HEK293T (cell line): ENCODE measurements at places on chromosomes 4 and X.

DNA sequence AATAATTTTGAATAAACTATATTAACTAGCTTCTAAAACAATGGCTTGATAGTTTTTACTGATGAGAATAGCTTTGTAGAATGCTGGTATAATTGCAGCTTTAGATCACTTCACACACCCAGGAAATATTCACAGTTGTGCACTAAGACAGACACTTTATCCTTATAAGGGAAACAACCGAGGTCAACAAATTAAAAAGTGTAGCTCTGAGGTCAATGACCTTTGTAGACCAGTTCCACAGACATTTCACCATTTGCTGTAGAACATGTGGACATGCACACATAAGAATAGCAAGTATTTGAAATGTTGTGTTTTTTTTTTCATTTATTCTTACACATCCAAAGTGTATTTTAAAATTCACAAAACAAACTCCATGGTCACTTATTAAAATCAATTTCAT lies 76.0 kb upstream of the MCF2 start:
- DNase-seq, result no peak

- DNase-seq, result no peak
Observed at GRCh38 chr4:153206534-153206933, 2.3 kb downstream of the TRIM2 start.

- DNase-seq, result no peak
Observed at GRCh38 chrX:123773258-123773988, 40.6 kb upstream of the THOC2 start.

DNA sequence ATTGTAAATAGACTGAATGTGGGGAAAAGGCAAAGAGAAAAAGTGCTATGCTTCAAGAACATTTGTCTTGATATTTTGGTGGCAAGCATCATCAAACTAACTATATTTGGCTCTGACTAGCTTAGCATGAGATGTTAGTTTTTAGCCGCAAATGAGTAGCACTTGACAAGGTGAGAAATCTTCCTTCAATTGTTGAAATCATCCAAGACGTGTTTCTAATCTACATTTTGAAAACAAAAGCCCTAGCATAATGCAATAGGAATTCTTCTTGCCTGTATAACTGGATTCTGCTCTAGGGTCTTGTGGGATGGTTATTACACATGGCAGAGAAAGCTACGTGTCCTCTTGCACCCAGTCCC lies 92.5 kb downstream of the SORBS2 start:
- no peak for DNase-seq

GRCh38 chr4:135497563-135498152 lies 1296.1 kb upstream of the PABPC4L start:
- DNase-seq, result no peak

DNA sequence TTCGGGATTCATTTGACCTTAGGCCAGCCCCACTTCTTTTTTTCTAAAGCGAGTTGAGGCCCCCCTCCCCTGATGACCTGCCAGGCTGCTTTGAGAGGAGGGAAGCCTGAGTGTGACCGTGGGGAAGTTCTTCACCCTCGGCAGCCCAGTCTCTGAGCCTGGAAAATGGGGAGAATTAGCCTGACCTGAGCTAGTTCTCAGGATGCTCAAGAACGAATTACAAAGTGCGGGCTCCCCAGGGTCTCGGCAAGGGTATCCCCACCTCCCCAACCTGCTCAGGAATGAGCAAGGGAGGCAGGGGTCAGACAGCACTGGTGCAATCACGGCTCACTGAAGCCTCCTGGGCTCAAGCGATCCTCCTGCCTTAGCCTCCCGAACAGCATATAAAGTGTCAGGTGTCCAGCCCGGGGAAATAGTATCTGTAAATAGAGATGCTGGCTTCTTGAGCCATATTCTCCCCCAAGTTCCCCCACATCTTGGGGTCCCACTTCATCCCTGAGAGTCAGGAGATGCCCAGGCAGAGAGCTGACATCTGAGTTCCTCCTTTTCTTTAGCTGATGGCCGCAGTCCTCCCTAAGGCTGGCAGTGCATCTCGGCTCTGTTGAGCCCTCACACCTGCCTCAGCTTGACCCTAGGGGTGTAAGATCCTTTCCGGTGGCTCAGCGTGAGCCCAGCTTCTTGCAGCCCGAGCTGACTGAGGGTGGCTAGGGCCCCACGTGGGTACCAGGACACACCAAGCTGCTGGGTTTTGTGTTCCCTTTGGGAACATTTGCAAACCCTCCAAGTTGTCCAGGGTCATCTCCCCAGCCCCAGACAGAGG lies 1.6 kb downstream of the DUSP9 start:
- DNase-seq, result no peak

DNA sequence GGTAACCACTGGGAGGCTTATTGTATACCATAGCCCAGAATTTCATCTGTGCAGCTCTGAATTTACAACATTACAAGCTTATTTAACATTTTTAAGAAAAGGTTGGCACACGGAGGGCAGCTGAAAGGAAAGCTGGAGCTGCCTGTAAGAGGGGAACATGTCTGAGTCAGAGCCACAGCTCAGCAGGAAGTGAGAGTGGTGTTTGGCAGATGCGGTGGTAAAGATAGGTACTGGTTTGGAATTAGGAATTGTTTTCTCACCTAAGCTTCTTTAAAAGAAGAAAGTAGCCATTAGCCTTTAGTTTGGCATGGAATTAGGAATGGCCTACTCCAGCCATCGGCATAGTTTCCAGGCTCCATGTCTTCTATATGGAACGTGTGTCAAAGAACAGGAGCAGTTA lies 172.5 kb upstream of the ANXA3 start:
- no peak for DNase-seq

DNA sequence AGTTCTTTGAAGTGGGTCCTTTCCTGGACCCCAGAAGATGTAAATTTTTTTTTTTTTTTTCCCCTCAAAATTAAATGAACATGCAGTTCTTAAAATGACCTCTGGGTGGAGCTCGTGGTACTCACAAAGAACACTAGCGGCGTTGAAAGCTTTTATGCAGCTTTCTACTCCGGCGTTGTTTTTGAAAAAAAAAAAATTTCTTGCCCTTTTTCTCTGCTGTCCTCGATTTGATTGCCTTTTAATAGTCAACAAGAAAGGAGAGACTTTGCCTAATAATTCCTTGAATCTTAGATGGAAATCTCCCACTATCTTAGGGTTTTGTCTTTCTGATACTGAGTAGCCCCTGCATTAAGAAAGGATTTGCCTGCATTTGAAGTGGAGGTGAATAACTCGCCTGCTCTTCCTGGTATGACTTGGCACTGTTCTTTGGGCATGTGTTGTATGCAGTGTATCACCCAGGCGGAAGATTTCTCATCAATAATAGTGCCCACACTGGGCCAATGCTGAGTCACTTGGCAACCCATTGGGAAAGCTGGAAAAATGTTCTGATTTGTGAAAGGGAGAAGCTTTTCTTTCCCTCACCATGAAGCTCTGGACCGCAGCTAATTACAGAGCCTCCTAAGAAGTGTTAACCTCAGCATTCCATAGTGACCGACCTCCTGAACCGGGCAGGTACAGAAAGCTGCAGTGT lies 104.0 kb downstream of the PHEX start:
- peak; percentile 41 for DNase-seq

DNA sequence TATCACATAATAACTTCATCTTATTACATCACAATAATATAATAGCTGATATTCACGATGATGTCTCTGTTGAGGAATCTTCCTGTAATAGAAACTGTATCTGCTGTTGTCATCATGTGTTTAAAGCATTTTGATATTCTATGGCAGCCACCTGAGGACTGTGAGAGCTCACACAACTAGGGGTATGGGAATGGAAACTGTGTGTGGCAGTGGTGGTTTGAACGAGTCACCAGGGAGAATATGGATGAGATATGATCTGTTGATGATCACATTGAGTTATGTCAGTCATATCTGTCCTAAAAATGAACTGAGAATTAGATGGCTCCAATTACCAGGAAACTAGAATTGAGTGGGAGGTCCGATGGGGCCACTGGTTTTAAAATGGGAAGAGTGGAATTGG lies 169.6 kb downstream of the MID1IP1 start:
- DNase-seq, result no peak

- no peak for DNase-seq
Observed at GRCh38 chr4:6520978-6521377, 48.6 kb upstream of the PPP2R2C start.

DNA sequence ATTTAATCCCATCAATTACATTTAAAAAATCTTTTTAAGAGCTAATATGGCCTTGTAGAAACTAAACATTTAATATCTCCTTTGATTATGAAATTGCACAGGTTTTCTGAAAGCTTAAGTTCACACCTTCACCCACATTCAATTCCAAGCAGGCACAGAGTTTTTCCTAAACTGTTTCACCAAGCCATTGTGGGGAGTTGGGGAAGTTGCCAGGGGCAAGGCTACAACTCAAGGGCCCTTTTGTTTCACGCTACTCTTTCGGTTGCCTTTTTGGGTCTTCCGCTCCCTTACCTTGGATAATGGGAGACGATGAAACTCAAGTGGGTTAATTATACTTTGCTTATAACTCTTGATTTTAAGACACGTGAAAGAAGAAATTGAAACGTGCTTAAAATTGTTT lies 33.3 kb downstream of the APBB2 start:
- no peak for DNase-seq

GRCh38 chr4:169044714-169045447 lies 34.8 kb upstream of the CBR4 start:
- DNase-seq, result no peak
